GM12878 (cell line): ENCODE measurements at places on chromosomes 1 and 21. TPM values are rescaled to one million over a fixed set of nuclear protein-coding genes. Genes with fewer than 3 reads are reported as not detected.

Gene SNAPIN
- 25.7 and 30.8 TPM in 2 replicates for total RNA-seq

Gene ADAMTS4
- 0.05 and 0.13 TPM in 2 replicates for total RNA-seq

Gene COL9A2
- total RNA-seq = 48.8 and 51.0 TPM in 2 replicates

Gene CASQ1
- total RNA-seq = 0.21 and 0.40 TPM in 2 replicates

- no peak for DNase-seq
Observed at GRCh38 chr1:25049190-25049589, 119.1 kb upstream of the RUNX3 start.
